ENCODE measurements at places on chromosomes 7 and 10.

- DNase-seq, result no peak
Measured at GRCh38 chr7:87628780-87629569, 777 bp downstream of the RUNDC3B start.

GRCh38 chr7:22090512-22090911 lies 144.8 kb upstream of the CDCA7L start:
- DNase-seq, result no peak

GRCh38 chr10:83725567-83725966 lies 413.7 kb upstream of the GHITM start:
- DNase-seq, result no peak

DNA sequence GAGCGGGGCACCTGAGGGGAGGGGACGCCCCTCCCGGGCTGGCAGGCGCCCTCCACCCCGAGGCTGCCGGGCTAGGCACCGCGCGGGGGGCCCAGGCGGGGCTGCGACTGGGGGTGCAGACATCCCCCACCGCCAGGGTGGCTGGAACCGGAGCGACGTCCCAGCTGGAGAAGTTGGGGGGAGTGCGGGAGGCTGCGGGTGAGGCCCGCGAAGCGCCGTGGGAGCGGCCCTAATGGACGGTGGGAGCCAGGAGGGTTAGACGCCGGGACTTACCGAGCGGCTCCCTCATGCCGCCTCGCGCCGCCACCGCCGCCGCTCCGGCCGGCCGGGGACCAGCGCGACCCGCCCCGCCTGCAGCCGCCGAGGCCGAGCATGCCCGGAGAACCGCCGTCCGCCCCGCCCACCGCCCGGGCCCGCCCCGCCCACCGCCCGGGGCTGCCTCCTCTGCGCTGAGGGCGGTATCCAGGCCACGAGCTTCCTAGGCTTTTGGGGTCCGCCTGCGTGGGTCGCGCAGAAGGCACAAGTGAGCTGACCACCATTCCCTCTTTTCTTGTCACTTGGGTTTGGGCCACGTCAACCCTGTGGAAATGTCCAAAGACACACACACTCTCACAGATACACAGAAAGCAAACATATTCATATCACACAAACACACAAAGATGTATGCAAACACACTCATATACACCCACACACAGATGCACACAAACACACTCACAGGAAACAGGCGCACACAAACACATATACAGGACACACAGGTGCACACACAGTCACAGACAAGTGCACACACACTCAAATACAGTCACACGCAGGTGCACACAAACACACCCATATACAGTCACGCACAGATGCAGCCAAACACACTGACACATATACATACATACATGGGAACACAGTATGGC lies at the start of gene JCAD:
Gene JCAD, minus strand, starts transcription at position 378 of the 899 bp plus-strand sequence. CDS start 11,774 bp downstream, outside the sequence.
- no peak for DNase-seq

DNA sequence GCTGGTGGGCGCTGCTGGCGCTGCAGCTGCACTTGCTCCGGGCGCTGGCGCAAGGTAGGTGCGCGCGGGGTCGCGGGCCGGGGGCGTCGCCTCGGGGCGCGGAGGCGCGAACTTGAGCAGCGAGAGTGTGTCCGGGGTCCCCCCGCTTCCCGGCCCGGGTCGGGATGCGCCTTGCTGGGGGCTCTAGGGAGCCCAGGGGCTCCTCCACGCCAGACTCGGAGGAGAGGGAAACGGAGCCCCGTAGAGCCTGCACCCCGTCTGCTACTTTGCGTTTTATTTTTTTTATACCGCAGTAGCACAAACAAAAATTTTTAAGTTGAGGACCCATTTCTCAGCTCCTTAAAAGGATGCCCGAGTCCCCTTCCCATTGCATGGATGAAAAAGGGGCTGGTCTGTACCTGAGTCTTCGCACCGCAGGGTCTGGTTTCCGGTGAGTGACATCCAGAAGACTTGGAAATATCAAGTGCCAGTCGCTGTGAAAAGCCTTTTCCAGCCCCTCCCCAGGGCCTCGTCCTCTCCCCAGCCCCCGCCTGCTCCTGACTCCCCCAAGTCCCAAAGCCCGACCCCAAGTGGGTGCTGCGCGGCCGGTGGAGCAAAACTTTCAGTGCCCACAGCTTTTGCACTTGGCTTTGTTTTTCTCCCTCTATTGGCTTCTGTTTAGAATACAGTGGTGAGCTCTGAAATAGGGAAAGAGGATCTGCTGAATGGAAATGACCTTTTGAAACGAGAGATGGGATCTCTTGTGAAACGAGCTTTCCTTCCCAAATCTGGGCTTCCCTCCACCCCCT lies 973 bp downstream of the SDK1 start:
- no peak for DNase-seq

DNA sequence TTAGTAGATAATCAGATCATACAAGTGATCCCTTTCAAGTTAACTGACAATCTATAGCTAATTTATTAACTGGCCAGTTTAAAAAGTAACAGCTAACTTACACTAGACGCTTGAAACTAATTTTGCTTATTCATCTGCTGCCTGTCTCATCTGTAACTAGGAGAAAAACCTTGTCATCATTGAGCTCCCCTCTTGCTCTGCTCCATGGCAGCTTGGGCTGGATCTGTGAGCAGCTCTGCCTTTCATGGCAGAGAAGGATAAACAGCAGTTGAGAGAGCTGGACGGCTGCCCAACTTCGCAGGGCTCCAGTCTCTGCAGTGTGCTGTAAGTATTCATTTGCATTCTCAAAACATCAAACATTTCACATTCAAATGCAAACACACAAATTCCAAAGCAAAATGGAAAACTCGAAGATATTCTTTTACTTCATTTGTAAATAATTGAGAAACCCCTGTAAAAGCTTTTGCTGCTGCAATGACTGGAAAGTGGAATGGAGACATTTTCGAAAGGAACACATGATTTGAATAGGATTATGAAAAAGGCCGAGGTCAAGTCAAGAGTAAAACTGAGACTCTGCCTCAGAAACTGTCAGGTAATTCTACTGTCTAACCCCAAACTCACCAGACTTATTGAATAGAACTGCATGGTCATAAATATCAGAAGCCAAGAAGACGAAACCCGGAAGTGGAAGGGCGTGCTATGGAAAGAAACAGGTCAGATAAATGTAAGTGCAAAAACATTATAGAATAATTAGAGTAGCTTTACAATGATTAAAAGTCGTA lies 17.6 kb downstream of the SLC35B4 start:
- DNase-seq, result no peak

DNA sequence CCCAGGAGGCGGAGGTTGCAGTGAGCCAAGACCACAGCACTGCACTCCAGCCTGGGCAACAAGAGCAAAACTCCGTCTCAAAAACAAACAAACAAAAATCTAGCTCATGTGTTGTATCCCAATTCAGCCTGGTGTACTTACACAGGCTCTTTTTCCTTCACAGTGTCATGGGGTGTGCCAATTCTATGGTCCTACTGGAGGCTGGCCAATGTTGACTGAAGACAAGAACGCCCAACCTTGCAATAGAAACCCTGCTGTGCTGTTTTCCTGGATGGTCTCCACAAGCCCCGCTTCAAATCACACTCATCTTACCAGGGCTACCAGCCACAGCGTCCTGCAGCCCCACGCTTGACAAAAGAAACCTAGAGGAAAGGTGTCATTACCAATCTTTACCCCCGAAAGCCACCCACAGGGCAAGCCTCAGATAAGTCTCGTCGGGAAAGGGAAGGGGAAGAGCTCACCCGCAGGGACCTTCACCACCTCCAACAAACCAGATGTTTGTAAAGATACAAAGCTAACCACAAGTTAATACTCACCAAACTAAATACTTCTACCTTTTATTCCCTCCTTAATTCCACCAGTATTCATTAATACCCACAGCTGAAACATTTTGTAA lies 64.8 kb downstream of the TNS3 start:
- no peak for DNase-seq

DNA sequence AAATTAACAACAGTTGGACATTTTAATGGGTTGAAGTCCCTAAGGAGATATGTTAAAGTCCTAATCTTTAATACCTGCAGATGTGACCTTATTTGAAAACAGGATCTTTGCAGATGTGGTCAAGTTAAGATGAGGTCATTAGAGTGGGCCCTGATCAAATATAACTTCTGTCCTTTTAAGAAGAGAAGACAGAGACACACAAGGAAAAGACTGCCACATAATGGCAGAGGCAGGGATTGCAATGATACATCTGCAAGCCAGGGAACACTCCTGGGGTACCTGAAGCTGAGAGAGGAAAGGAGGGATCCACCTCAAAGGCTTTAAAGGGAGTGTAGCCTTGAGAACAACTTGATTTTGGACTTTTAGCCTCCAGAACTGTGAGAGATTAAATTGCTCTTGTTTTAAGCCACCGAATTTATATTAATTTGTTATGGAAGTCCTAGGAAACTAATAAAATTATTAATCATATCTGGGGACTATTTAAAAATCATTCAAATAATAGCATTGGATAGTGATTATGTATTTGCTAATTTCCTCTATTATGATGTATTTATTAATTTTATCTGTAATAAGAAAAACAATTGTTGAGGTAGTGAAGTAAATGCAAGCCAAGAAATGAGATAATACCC lies 700.0 kb upstream of the PCDH15 start:
- DNase-seq, result no peak

DNA sequence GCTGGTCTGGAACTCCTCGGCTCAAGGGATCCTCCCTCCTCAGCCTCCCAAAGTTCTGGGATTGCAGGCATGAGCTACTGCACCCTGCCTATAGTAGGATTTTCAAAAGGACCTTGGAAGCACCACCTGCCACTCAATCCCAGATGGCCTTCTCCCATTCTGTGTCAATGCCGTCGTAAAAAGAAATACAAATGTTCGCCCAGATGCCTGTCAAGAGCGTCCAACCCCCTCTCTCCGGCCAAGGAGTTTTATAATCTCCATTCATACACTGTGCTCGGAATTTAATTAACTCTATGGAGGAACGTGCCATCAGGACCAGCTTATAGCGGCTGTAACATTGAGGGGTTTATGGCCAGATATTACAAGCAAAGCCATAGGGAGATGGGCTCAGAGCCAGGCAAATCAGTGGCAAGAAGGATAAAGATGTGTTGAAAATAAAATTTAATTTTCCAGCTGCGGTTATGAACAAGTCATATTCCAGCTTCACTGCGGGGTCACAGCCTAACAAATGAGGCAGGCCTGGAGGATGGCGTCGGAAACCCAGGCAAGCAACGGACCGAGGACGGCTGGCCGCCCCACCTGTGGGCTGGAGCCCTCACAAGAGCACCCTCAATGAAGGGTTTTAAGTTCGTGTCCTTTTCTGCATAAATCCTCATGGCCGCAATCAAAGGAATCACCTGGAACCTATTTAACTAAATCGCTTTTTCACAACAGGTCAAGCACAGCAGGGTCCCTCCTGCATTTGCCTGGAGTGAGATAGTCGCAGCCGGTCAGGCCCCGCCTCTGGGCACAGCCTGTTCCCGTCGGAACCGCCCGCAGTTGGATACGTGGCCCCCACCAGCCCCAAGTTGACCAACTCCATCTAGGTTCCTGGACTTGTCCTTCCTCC lies 374.5 kb upstream of the FOXK1 start:
- no peak for DNase-seq

GRCh38 chr10:72830625-72831024 lies 62.9 kb upstream of the OIT3 start:
- no peak for DNase-seq

GRCh38 chr10:43794181-43794815 lies 145.6 kb upstream of the ZNF32 start:
- DNase-seq, result no peak

- no peak for DNase-seq
Measured at GRCh38 chr7:24346716-24347115, 62.7 kb downstream of the NPY start.

GRCh38 chr10:4108693-4109092 lies 323.7 kb upstream of the KLF6 start:
- DNase-seq, result no peak

GRCh38 chr10:131576341-131577177 lies 265.0 kb upstream of the TCERG1L start:
- no peak for DNase-seq

GRCh38 chr10:70584909-70585544 lies 17.5 kb downstream of the PRF1 start:
- peak; percentile 84 for DNase-seq

DNA sequence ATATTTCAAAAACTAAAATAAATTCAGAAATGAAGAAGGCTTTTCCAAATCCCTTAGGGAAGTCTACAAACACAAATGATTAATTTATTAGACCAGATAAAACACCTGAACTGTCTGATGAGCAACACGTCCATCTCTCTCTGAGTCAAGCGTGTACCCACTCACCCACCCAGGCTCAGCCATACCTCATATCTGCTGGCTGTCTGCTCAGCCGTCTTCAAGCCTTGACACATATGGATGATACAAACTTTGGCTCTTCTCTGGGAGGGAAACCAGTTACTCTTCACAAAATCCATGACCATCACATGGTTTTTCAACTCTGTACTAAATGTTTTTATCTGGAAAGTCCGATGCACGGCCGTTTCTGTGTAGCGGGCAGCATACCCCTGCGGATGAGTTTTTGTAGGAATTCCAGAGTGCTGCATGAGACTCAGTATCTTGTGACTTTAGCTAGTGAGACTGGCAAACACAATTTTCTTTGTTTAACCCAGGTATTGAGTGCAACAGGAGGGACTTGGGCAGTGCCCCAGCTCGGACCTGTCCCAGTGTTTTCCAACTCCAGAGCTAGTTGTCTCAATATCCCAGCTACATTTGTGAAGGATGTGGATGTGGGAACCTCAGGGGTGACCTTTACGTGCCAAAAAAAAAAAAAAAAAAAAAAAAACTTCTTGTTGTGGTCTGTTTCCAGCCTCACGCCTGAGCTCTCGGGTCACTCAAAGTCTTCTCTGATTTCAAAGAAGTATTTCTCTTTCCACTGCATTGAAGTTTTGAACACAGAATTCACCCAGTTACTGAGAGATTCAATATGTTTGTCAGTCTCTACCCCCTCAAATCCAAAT lies at the start of gene C10orf90:
Gene C10orf90, minus strand, starts transcription at position 638 of the 839 bp plus-strand sequence. Its CDS starts 213 bp downstream, at position 425.
- DNase-seq, result no peak

GRCh38 chr10:32955790-32956189 lies 2.2 kb downstream of the ITGB1 start:
- DNase-seq, result no peak

GRCh38 chr7:99140813-99141212 lies 3.1 kb downstream of the SMURF1 start:
- no peak for DNase-seq

GRCh38 chr7:136326045-136326609 lies 349.0 kb upstream of the MTPN start:
- peak; percentile 30 for DNase-seq

- no peak for DNase-seq
Measured at GRCh38 chr7:132738254-132738653, 162.0 kb upstream of the PLXNA4 start.

- DNase-seq, result no peak
Measured at GRCh38 chr7:10723832-10724231, 249.8 kb upstream of the PHF14 start.

GRCh38 chr7:51081270-51081890 lies 235.2 kb downstream of the COBL start:
- no peak for DNase-seq

DNA sequence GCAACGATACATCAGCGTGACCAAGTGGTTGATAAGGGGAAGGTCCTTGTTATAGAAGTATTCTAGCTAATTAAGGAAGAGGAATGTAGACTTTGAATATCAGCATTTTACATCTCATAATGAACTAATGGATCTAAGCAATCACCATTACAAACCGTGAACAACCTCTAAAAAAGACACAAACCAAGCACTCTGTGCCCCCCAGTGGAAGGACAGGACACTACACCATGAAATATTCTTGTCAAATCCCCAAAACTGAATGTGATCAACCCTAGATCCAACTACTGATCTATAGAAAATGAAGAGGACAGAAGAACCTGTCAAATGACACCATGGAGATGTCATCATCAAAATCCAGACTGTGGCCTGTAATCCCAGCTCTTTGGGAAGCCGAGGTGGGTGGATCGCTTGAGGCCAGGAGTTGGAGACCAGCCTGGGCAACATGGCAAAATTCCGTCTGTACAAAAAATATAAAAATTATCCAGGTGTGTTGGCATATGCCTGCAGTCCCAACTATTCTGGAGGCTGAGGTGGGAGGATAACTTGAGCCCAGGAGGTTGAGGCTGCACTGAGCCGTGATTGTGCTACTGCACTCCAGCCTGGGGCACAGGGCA lies 111.3 kb upstream of the CARD11 start:
- DNase-seq, result no peak

Measured in NCI-H187 treated with DMSO at 0.1 percent for 48 hours (cell line).